ENCODE measurements at places on chromosomes 4 and X.

GRCh38 chrX:16838202-16839066, 31.7 kb downstream of the RBBP7 start:
- DNase-seq, result no peak

GRCh38 chr4:3871881-3872833, 106.0 kb downstream of the ADRA2C start:
- DNase-seq, result no peak

DNA sequence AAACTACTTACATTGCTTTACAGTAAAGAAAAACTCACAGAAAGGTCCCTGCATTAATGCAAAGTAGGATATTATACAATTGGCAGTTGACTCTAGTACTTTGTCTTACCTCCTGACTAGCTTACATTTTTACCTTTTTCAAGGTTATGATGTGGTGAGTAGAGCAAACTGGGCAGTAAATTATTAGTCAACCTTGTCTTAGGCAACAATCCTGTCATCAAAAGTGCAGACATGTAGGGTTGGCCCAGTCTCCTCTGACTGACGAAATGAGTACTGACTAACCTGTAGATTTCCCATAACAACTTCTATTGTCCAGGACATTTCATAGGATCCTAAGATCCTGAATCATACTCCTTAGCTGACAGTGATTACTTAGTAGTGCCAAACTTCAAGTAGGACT, 142.0 kb upstream of the NUDT6 start:
- DNase-seq, result no peak

GRCh38 chrX:70324326-70324725, 34.4 kb downstream of the KIF4A start:
- no peak for DNase-seq

- DNase-seq, result no peak
These were observed 12.8 kb upstream of the GPR82 start for GRCh38 chrX:41711021-41711667.
